ENCODE measurements at places on chromosomes 7 and 10.

GRCh38 chr7:47382200-47382599, 199.7 kb downstream of the TNS3 start:
- no peak for DNase-seq

GRCh38 chr7:1537535-1538412, 7.3 kb downstream of the MAFK start:
- peak; percentile 92 for DNase-seq

GRCh38 chr10:61632057-61632670, 30.6 kb upstream of the CABCOCO1 start:
- DNase-seq = no peak

GRCh38 chr10:95818010-95818409, 62.0 kb downstream of the ENTPD1 start:
- DNase-seq = no peak

GRCh38 chr7:44561962-44562621, 11.6 kb downstream of the DDX56 start:
- DNase-seq = peak; percentile 39

DNA sequence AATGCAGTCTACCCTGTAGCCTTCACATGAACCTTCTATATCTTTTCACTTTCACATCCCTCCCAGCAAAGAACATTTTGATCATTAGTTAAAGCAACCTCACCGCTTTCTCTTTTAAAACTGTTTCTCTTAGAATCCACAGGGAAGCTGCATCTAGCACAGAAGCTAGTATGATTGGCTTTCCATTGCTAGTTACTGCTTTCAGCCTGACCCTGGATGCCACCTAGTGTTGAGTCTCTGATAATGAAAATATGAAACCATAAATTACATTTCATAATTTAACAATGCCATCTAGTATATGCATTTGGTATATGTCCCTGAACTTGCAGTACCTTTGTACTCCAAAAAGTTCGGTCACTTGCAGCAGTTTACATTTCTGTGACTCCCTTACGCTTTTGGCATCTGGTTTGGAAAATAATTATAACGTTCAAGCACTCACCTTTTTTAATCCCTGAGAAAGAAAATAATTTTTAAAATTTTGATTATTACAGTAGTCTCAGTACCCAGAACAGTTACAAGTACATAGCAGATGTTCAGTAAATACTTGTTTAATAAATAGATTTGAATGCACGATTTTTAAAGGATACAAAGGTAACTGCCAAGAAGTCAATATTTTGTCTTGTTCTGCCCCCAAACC, 22.7 kb downstream of the CISD1 start:
- DNase-seq = peak; percentile 30

DNA sequence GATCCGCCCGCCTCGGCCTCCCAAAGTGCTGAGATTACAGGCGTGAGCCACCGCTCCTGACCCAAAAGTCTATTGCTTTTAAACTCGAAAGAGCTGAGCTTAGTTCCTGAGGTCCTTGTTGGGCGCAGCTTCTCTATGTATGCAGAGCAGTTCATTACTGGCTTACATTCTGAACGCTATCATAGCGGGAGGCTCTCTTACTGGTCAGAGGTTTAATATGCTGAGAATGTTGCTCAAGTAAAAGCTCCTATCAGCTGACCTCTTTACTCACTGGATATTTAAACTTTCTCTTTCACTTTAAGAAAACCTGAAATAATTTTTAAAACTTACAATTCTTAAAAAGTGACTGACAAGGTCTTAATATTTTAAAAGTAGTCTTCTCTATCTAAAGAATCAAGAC, 160.8 kb upstream of the WNT16 start:
- peak; percentile 4 for DNase-seq

DNA sequence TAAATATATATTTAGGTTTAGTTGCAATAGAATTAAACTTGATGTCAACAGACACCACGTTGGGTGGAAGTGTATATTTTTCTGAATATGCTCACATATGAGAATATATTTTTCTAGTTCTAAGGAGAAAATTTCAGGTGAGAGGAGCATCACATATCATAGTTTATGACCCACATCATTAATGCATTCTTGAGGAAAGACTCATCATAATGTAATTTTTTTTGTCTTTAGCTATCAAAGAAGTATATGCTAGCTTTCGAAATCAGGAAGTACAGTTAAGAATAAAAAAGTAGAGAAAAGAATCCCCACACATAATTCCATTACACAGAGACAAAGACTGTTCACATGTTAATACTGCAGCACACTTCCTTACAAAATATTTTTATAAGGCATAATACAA, 30.4 kb downstream of the A1CF start:
- no peak for DNase-seq

DNA sequence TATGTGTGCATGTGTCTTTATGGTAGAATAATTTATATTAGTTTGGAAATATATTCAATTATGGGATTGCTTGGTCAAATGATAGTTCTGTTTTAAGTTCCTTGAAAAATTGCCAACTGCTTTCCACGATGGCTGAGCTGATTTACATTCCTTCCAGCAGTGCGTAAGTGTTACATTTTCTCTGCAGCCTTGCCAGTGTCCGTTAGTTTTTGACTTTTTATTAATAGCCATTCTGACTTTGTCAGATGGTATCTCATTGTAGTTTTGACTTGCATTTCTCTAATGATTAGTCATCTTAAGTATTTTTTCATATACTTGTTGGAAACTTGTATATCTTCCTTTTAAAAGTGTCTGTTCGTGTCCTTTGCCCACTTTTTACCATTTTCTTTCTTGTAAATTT, 434.2 kb upstream of the POT1 start:
- DNase-seq = peak; percentile 36

DNA sequence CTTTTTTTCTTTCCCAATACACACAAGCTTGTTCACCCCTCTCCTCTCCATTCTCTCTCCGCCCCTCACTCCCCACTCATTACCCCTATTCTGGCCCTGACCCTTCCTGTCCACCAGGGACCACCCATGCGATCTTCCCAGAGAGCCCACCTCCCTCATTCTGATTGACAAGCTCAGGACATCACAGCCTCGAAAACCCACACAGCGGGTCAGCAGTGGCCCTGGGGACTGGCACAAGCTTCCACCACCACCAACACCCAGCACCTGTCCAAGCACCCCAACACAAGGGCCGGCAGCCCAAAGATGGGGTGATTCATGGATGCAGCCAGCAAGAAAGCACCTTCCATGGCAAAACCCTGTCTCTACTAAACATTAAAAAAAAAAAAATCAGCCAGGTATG, 50.0 kb upstream of the USP6NL start:
- DNase-seq = no peak

DNA sequence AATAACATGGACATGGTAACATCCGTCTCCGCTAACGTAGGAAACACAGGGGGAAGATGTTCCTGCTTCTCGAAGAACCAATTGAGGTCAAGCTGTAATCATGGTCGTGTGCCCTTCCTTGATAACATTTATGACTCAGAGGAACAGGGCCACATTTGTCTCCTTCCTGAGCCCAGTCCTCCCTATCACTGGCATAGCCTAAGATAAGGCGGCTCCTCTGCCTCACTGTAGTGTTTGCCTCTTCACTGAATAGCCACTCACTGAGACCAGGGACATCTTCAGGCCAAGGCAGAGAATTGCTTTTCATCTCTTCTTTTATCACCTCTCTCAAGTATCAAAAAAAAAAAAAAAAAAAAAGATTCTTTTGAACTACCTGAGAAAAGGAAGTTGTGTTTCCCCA, 5.4 kb upstream of the GRM8 start:
- no peak for DNase-seq

- no peak for DNase-seq
These were observed 127.9 kb downstream of the PPP1R9A start for GRCh38 chr7:95035295-95035694.

- DNase-seq = no peak
These were observed 198.4 kb downstream of the TPST1 start for GRCh38 chr7:66403564-66403963.

DNA sequence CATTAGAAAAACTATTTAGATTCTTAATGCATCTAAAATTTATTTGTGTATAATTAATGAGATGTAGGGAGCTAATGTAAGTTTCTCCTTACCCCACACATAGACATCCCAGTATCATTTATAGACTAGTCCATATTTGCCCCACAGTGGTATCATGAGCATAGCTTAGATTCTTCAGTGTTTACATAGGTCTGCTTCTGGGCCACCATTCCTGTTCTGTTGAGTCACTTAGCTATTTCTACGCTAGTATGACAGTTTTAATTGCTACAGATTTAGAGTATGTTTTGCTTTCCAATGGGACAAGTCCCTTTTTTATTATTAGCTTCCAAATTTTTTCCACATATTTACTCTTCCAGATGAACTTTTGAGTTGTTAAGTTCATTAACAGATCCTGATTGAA, 69.4 kb downstream of the MCMBP start:
- peak; percentile 75 for DNase-seq

- no peak for DNase-seq
These were observed 33.6 kb upstream of the TFEC start for GRCh38 chr7:116064179-116064578.

- DNase-seq = no peak
These were observed 319.7 kb upstream of the POM121L12 start for GRCh38 chr7:52715701-52716100.

DNA sequence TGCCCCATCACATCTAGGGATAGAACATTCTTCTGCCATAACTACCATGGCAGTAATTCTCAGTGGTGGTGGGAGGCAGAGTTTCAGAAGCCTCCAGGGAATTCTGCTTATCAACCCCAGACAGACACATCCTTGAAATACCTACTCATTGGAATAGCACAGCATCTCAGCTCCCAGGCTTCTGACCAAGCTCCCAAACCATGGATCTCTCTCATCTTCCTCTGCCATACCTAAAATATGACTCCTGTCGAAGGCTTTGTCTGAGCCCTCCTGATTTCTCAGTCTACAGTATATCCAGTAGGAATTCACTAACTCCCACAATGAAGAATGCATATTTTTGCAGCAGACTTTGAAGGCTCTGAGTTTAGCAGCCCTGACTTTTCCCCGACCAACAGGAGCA, 687.5 kb downstream of the GRID1 start:
- DNase-seq = no peak

- DNase-seq = peak; percentile 48
These were observed 112.8 kb downstream of the PPP1R3A start for GRCh38 chr7:113805976-113806375.

DNA sequence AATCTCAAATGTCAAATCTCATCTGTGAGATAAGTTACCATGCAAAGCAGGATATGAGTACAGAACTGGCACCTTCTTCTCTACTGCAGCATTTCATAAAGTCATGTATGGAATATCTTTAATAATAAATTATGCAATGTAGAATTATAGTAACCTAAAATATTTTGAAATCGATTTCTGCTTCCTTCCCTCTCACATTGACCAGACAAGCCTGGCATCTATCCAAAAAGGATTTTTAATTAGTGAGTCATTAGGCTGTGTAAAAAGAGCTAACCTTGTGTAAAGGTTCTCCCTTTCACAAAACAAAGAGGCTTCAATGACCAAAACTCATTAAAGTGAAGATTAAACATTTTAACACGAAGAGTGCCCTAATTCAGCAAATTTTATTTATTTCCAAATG, 48.8 kb upstream of the EXOC6 start:
- peak; percentile 10 for DNase-seq

DNA sequence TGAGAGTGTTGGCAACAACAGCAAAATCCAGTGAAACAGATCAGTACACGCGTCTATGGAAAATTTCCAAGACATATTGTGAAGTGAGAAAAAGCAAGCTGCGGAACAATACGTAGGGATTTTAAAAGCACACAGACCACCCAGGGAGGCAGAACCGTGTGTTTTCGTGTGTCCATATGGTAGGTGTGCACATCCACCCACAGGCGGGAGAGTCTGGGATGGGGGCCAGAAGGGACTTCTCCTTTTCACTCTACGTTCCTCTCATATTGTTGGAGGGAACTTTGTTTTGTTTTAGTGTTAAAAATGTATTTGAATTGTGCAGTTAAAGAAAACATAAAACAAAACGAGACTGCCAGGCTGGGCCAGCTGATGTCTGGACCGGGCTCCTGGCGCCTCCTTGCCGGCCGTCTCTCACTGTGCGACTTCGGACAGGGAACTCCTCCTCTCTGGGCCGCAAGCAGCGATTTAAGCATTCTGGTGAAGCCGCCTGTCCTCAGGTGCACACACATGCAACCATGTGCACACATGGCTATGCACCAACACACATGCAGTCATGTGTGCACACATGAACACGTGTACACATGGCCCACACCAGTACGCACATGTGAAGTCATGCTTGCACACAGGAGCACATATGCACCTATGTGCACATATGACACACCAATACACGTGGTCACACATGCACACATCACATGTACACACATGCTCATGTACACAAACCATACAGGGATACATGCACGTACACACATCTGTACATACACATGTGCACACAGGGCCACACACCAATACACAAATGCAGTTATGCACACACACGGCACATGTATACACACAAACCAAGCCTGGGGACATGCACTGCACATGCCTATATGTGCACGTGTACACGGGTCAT, 141.1 kb downstream of the ELFN1 start:
- no peak for DNase-seq

GRCh38 chr7:128877756-128878120, 15.1 kb downstream of the ATP6V1F start:
- DNase-seq = no peak

DNA sequence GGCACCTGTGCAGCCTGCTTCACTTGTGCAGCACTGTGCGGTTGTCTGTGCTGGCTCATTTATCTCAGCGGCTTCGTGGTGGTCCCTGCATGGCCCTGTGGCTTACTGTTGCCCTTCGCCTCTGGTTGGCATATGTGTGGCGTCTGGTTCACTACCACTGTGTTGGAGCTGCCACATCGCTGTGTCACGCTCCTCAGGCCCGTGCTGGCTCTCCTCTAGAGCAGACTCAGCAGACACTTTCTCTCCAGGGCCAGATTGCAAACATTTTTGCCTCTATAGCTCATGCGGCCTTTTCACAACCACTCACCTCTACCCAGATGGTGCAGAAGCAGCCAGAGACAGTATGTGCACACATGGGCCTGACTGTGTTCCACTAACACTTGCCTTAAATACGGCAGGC, 37.9 kb downstream of the PPP2R2D start:
- no peak for DNase-seq

- no peak for DNase-seq
These were observed 175.4 kb downstream of the EXOC4 start for GRCh38 chr7:133428326-133428725.

- DNase-seq = no peak
These were observed 3.3 kb upstream of the OR6V1 start for GRCh38 chr7:143048827-143049226.

DNA sequence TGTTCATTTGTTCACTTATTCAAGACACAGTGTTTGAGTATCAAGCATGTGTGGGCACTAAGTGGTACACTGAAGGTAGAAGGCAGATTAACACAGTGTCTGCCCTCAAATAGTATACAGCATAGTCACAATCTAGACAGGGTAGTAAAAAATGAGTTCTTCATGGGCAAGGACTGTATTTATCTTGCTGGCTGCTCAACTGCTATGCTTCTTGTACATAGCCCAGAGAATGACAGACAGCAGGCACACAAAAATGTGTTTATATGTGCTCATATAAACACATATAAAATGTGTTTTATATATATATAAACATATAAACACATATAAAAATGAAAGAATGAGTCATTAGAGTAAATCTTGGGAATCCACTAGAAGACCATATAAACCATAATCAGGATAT, 43.1 kb downstream of the TFEC start:
- DNase-seq = no peak
